ENCODE measurements at places on chromosomes 4 and X. TPM values are rescaled to one million over a fixed set of nuclear protein-coding genes. Genes with fewer than 3 reads are reported as not detected.

GRCh38 chr4:47031011-47031678 lies at the start of gene GABRB1:
TSS of gene GABRB1 (plus strand) at chr4:47031567.
- peak; percentile 70 for DNase-seq

- DNase-seq, result no peak
These were observed 22.4 kb downstream of the TMEM33 start for GRCh38 chr4:41957634-41958033.

DNA sequence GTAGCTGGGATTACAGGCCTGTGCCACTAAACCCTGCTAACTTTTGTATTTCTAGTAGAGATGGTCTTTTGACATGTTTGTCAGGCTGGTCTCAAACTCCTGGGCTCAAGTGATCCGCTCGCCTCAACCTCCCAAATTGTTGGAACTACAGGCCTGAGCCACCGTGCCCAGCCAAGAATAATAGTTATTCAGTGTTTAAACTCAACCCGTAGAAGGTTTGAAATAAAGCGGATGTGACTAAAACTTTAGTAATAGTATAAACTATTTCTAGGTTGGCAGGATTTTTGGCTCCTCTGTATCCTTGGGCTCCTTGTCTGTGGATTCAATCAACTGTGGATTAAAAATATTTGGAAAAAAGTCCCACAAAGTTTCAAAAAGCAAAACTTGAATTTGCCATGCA lies 37.8 kb downstream of the PCDH10 start:
- DNase-seq, result no peak

GRCh38 chrX:122238801-122239200 lies 945.3 kb upstream of the GRIA3 start:
- DNase-seq, result no peak

DNA sequence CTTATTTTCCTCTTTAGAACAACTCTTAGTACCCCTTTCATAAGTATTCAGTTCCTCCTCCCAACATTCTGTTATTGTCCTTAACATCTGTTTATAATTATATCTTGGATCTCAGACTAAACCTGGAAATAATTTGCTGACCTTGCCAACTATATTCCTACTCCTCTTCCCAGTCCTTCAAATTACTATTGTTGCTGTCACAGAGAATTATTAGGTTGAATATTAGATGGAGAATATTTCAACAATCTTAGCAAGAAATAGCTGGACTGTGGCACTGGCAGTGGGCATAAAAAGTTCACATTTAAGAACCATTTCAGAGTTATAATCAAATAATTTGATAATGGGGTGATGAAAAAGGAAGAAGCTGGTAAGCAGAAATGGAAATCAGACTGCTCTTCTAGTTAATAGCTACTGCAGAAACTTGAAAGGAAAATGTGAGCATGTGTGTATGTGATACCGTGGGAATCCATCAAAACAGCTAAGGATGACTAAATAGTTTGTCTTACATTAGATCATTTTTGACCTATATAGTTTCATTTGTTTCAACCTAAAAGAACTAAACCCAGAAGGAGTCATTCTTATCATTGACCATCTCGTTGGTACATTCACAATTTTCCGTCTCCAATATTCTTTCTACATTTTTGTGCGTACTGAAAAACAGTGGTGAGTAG lies 43.3 kb upstream of the PRDM8 start:
- no peak for DNase-seq

- DNase-seq, result no peak
These were observed 61.9 kb downstream of the PRSS12 start for GRCh38 chr4:118290951-118291350.

GRCh38 chr4:186078981-186079638 lies 10.2 kb downstream of the TLR3 start:
- DNase-seq, result no peak

ADGRA3 gene
- 21.4 TPM for total RNA-seq

Measured in sciatic nerve (tissue), 2 donors.